ENCODE measurements at places on chromosomes 5 and 9.

DNA sequence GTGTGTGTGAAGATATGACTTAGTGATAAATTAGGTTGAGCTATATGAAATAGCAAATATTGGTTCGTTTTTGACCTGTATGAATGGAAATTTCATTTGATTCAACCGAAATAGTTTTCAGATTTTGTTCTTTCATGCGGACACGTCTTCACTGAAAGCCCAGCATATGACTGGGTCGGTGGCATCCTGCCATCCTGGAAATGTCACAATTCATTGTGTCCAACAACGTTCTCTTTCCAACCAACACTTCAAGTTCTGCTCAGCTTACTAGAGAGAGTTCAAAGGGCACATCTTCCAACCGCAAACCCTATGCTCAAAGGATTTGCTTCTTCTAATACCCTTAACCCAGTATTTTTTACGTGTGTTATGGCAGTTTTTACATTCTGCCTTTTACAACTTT lies 252.5 kb downstream of the NTRK2 start:
- no peak for DNase-seq

DNA sequence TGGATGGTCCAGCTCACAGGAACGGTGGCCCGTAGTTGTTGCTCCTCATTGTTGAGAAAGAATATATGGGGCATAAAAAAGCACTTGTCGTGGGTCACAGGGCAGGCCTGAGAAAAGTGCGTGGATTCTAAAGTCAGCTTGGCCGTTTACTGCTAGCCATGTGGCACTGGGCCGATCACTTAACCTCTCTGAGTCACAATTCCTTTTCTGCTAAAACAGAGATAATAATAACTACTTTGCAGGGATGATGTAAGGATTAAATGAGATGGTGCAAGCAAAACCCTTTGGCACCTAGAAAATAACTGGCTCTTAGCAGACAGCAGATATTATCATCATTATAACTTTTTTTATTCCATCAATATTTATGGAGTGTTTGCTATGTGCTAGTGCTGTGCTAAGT lies 579.7 kb downstream of the CCDC171 start:
- no peak for DNase-seq

DNA sequence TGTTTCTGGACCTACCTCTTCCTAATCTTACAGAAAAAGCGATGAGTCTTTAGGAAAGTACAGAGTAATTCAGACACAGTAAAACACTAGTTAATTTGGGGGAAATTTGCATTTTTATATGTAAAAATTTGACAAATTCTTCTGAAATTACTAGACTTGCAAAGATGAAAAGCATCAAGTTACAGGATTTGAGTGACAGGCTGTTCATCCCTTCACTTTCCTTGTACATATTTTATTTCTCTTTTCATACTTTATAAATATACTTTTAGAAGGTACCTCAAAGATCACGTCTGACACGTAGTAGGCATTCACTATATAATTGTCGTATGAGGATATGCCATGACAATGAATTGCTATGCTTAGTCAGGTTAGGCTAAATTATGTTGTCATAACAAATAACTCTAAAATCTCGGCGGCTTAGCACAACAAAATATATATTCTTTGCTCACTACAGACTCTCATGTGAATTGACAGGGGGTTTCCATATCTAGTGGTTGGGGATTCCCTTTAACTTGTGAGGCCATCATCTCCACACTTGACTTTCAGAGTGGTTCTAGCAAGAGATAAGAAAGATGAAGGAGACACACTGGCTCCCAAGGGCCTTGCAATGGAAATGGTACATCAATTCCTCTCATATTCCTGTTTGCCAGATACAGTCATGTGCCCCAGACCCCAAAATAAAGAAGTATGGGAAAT lies 154.1 kb upstream of the TUT7 start:
- DNase-seq, result no peak

DNA sequence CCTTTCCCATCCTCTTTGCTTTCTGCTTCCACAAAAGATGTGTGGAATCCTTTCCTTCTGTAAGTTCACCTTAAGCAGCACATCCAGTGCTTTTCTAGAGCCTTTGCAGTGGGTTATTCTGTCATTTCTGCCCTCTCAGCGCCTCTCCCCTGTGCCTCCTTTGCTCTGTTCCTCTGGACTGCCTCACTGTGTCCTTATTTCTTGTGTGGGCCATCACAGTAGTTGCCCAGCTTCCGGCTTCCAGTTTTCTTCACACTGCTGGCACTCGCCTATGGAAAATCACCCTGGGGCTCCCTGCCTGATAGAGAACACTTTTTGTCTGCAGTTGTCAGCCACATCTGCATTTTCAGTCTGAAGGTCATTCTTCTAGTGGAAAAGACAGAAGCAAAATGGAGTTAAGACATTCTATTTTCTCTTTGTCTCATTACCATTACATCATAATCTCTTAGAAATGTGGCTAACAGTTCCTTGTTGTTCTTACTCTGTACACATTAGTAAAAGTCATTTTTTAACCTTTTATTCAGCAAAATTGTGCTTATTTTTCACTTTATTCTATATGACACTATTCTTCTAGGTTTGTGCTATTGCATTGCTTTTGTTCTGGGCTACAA lies 64.1 kb upstream of the ZNF608 start:
- no peak for DNase-seq

- DNase-seq, result no peak
Measured at GRCh38 chr5:141783947-141784296, 94.3 kb downstream of the PCDH1 start.

- no peak for DNase-seq
Measured at GRCh38 chr5:134735243-134735642, 3.1 kb upstream of the CAMLG start.

DNA sequence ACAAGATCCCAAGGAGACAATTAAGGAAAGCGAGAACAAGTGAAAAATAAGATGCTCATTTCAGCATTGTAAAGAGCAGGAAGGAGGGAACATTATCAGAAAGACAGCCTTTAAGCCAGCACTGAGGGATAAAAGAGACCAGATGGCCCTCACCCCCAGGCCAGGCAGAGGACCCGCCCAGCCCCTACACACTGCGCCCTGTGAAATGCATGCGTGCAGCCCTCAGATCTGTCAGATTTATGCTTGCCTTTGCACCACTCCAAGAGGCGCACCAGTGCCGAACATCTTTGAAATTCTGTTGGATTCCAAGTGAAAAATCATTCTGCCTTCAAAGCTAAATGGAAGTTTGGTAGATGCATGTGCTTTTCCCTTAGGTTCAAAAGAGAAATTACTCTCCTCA lies 378.0 kb downstream of the MLLT3 start:
- DNase-seq, result no peak

DNA sequence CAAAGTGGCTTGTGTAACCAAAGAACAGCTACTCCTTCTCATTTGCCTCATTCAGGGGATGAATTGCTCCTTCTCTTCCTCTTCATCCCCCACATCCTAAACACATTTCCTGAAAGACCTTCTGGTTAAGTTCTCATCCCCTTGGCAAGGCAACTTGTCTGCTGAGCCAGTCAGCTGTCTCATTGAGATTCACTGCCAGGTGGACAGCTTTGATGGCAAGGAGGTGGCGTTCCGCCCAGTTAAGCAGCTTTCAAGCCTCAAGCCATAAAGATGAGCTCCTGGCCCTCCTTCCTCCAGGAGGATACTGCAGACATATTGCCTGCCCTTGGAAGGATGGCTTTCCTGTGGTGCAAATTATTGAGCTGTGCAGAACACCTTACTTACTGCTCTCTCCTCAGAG lies 448.6 kb upstream of the MPDZ start:
- no peak for DNase-seq

- peak; percentile 46 for DNase-seq
Measured at GRCh38 chr9:89311346-89312221, 589 bp downstream of the CKS2 start.

GRCh38 chr5:139652788-139653241 lies 4.7 kb downstream of the CXXC5 start:
- DNase-seq, result no peak

DNA sequence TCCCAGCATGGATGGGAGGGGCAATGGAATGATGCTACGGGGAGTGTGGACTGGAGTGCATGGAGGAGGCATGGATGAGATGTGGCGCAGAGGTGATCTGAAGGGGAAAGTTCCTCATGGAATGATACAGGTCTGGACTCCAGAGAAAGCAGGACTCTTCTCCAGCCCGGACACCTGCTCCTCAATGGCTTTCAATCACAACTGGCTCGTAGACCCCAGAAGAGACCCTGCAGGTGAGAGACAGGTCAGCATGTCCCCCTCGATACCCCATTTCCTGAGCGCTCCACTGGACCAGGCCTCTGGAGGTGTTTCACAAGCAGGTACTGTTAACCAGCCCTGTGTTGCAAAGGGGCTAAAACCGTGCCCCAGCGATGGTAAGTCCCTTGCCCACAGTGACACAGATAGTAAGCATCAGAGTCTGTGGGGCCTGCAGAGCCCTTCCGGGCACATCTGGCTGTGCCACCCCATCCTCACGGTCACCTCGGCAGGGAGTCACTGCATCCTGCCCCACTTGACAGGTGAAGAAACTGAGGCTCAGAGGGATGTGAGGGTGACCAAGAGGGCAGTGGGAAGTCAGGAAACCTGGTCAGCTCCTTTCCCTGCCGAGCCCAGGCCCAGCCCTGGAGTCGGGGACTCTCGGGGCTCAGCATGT lies 5.5 kb upstream of the DPM2 start:
- no peak for DNase-seq

- no peak for DNase-seq
Measured at GRCh38 chr5:82894716-82895115, 182.5 kb downstream of the TMEM167A start.

DNA sequence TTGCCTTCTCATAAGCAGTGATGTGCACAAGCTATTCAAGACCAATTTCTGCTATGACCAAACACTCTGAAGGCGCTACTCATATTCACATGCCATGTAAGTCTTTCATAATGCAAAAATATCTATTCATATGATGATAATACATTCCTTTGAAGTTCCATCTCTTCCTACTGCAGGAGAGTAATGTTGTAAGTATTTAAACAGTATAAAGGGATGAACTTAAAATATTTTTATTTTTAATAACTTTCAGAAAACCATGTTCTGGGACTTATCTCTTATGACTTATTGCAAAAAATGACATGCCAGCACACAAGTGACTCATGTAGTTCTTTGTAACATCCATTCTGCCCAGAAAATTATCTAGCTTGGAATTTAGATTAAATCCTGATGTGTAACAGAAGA lies 376.4 kb downstream of the KCTD16 start:
- DNase-seq, result no peak

GRCh38 chr9:69590266-69590665 lies 81.9 kb downstream of the APBA1 start:
- no peak for DNase-seq

DNA sequence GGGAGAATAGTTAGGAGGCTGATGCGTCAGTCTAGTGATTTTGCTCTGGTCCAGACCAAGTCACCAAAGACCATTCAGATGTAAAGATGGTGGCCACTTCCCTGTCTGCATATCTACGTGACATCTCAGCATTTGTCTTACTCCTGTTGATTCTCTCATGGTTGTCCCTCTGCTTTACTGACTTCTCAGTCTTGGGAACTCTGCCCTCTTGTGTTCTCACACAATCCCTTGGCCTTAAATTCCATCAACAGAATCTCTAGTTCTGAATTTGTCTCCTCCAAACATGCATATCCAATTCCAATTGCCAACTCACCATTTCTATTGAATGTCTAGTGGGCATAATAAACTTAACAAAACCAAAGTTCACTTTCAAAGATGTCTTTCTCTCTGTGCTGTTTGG lies 147.8 kb downstream of the SLC24A2 start:
- DNase-seq, result no peak

- no peak for DNase-seq
Measured at GRCh38 chr5:16826379-16827125, 109.5 kb downstream of the MYO10 start.

GRCh38 chr5:68239487-68239886 lies 23.9 kb downstream of the PIK3R1 start:
- DNase-seq, result peak; percentile 71

DNA sequence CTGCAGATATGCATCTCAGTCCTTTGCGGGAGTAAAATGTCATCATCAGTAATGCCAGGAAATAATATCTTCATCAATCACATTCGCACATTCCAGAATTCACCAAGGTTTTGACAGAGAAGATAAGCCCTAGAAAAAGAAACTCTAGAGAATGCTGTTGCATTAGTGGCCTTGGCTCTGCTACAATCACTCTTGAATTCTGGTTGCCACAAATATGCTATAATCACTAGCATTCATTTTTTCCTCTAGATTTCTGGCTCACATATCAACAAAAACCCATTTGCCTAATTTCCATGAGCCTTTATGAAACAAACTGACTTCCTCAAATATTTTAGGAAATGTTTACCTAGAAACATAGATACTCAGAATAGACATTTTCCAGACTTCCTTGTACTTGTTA lies 653.4 kb downstream of the ANXA1 start:
- DNase-seq, result no peak
